Activated CD8-positive, alpha-beta memory T cell treated with anti-CD3 and anti-CD28 coated beads for 48 hours (primary cell): ENCODE measurements at places on chromosomes 6 and 20.

GRCh38 chr6:137405806-137406205, 88.4 kb downstream of the OLIG3 start:
- no peak for DNase-seq

GRCh38 chr20:61860260-61860987, 205.3 kb downstream of the TAF4 start:
- DNase-seq = no peak

DNA sequence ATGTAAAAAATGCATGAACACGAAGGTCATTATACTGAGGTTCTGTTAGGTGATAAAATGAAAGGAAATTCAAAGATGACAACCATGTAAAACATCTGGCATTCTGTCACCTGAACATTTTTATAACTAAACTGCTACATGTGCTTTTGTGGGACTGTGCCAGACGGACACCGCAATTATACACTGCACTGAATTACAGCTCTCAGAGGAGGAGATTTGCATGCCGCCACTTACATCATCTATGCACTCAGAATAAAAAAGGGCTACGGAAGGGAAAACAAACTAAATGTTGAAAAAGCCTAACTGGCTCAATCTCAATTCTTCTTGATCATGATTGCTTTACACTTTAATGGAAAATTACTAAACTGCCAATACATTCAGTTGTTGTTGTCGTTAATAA, 614.0 kb upstream of the EYS start:
- DNase-seq = no peak

DNA sequence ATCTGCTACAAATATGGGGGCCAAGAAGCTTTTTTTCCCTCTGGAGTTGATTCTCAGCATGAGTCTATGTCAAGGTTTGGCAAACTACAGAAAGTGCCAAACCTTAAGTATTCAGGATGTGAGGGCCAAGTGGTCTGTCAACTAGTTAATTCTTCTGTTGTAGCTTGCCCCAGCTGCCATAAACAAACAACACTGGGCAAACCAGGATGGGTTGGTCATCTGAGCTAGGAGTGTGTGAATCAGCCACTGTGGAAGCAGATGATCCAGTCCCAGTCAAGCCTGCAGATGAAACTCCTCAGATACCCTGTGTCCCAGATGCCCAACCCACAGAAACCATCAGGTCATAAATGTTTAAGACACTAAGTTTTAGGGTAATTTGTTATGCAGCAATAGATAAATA, 103.0 kb upstream of the MOCS1 start:
- no peak for DNase-seq

- DNase-seq = no peak
Measured at GRCh38 chr6:91135406-91136103, 548.7 kb upstream of the MAP3K7 start.

- no peak for DNase-seq
Measured at GRCh38 chr20:5150226-5151076, 23.6 kb downstream of the CDS2 start.

GRCh38 chr6:55174211-55175026, at the start of gene HCRTR2:
HCRTR2 (plus strand) TSS chr6:55174515; CDS start chr6:55174588, 73 bp downstream.
- no peak for DNase-seq

GRCh38 chr6:15336900-15337560, 91.2 kb downstream of the JARID2 start:
- no peak for DNase-seq
